ENCODE measurements at places on chromosomes 1 and 21.

DNA sequence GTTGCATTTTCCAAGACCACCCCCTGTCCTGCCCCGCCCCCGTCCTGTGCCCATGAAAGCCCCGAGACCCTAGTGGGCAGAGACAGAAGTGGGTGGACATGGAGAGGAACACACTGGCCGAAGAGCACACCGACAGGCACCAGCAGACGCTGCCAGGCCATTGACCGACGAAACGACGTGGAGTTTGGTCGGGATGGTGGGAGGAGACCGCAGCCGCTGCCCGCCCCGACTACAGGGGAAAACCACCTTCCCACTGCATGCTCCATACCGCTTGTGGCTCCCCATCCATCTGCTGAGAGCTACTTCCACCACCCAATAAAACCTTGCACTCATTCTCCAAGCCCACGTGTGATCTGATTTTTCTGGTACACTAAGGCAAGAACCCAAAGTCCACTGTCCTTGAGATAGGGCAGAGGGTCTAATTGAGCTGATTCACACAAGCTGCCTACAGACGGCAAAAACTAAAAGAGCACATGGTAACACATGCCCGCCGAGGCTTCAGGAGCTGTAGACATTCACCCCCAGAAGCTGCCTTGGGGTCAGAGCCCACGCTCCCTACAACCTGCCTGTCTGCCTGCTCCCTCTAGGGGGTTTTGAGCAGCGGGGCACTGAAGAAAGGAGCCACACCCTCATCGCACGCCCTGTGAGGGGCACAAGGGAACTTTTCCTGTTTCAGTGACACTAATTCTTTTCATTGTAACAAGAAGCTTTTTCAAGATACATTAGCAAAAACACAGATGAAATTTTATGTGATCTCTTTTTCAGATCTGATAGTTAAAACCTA lies 81.2 kb upstream of the RAB3GAP2 start:
- DNase-seq, result no peak

DNA sequence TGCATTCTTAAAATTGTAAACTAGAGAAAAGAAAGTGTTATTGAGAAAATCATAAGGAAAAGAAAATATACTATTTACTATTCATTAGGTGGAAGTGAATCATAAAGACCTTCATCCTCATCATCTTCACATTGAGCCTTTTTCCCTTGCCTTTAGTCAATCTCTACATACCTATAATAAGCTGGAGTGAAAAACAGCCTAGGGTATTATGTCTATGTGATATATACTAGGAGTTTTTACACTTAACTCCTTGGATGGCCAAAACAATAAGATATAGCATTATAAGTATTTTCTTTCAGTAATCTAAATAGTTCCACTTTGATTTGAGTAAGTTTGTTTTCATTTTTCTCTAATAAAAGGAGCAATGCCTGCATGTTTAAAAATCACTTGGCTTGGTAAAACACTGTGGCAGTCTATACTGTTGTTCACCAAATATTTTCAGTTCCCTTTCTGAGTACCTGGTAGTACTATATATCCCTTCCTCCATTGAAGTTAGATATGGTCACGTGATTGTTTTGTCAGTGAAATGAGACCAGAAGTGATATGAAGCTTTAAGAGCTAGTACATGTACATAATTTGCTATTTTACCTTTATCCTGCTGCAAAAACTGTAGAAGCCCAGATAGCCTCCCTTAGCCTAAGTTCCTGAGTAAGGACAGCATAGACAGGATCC lies 78.3 kb downstream of the CLEC20A start:
- DNase-seq, result no peak

- DNase-seq, result no peak
These were observed 196.7 kb downstream of the LRRC40 start for GRCh38 chr1:70008660-70009059.

- DNase-seq, result no peak
These were observed 33.0 kb upstream of the ID3 start for GRCh38 chr1:23592209-23592892.

- no peak for DNase-seq
These were observed 183.5 kb upstream of the DPYD start for GRCh38 chr1:98104289-98104688.

DNA sequence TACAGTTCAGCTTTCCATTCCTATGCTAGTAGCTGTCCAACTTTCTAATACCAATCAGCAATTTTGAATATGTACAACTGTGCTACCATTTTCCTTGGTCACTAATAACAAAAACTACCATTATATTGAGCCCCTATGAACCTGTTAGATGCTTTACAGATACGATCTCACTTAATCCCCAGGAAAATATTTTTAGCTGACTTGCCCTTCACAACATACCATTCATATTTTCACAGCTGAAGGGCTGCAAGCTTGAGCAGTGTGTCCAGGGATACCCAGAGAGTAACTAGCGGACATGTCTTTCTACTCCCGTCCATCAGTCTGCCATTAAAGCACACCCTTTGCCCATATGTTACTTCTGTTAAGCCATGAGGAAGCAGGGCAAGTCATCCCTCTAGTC lies 140.5 kb downstream of the SPATA46 start:
- no peak for DNase-seq

DNA sequence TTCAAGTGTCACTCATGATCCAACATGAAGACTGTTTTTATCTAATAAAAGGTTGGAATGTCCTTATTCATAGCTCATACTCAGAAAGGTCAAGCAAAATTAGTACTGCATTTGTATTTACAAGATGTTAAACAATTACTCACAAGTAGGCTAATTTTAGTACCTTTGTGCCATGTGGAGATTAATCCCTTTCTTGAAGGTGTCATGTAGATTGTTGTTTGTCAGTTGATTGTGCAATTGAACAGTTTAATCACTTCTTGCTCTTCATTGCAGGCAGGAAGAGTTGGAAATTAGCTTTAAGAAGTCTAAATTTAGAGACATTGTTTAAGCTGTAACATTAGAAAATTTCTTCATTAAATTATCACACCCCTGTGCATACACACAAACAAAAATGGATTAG lies 847.1 kb downstream of the KCNT2 start:
- DNase-seq, result no peak

DNA sequence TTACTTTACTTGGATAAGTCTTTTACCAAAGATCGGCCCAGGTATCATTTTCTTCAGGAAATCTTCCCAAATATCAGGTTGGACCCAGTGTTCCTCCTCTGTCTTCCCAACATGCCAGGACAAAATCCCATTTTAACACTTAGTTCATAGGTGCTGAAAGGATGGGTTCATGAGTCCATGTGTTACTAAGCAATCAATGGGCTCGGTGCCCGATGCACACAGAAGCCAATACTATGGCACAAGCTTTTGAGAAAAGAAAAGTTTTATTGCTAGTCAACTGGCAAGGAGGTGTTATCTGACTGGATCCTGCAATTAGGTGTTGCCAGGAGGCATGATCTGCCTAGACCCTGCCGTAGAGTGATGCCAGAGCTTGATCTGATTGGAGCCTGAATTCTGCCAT lies 133.3 kb upstream of the SLC44A3 start:
- DNase-seq, result no peak

DNA sequence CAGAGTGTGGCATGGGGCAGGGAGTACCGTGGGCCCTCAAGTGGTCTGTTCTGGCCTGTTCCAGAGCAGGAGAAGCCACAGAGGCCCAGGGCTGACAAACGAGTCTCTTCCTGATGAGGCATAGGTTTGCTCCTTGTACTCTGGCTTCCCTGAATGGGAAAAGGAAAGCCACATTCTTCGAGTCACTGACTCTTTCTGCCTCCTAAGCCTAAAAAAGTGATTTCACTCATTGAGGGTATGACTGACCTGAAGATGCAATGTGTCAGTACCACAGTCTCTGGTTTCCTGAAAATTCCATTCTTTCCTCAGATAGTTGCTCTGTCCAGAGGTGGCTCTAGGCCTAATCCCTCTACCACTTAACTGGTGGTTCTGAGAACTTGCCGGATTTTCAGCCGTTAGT lies 92.3 kb downstream of the KCNN3 start:
- DNase-seq, result no peak

- DNase-seq, result no peak
These were observed 350.6 kb upstream of the RUNX1 start for GRCh38 chr21:35399706-35400105.

DNA sequence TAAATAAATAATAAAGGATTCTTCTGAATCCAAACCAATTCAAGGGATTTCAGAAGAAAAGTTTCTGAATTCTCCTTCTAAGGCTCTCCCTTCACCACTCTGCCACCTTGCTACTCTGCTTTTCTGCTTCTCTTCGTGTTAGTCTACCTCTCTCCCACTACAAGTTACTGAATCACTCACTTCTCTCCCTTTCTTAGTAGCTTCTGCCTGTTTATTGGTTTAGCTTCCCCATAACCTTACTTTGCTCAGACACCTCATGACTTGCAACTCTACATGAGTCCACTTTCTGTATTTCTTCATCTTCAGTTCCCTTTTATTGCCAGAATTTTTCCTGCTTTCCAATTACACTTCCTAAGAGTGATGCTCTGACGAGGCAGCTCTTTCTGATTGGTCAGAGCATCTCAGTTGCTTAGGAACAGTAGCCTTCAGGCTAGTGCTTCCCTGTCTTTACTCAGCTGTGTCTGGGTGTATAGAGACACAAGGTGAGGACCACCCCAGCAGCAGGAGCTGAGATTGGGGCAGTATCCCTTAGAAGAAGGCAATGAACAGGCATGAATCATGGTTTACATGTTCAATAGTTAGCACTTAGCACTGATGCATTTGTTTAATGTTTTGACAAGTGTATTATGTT lies 144.6 kb downstream of the SLC30A10 start:
- no peak for DNase-seq

- DNase-seq, result no peak
These were observed 1386.0 kb upstream of the ADGRL4 start for GRCh38 chr1:80392529-80392928.

DNA sequence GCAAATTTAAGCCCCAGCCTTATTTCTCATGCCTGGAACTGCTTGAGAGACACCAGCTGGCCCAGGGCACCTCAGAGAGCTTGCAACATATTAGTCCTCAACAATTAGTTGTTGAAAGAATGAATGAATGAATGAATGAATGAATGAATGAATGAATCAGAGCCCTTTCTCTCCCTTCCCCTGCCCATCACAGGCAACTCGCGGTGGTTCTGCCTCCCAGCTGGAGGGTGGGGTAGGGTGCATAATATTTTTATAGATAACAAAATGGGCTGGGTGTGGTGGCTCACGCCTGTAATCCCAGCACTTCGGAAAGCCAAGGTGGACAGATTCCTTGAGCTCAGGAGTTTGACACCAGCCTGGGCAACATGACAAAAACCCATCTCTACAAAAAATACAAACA lies 110.1 kb downstream of the CCDC185 start:
- DNase-seq, result no peak

DNA sequence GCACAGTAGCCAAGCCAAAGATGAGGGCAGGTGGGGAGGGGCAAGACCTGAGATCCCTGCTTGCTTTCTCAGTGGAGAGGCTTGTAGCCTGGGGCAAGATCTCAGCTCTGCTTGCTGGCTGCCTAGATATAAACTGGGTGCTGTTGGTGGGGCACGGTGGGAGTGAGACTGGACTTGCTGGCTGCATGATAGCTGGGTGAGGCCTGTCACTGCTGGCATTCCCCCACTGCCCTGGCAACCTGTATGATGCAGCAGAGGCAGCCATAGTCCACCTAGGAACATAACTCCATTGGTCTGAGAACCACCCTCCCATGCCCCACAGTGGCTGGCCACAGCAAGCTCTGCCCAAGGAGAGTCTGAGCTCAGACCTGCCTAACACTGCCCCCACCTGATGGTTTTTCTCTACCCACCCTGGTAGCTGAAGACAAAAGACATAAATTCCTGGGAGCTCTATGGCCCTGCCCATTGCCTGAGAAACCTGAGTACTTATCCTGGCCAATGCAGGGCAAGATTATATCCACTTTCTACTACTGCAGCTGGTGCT lies 261.9 kb upstream of the DEPDC1 start:
- DNase-seq, result no peak

- no peak for DNase-seq
These were observed 169.8 kb downstream of the CYYR1 start for GRCh38 chr21:26403321-26403720.

DNA sequence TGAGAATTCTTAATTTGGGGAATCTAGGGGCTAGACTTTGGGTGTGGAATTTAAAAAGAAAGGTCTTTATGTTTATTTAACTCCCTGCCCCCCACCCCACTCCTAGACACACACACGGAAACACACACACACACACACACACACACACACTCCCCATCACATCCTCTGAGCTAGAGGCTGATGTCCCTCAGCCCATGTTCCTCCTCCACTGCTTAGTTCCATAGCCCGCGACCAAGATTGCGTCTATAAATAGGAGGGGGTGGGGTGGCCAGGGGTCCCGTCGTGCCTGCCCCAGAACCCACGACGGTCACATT lies 655 bp upstream of the KIRREL1 start:
- no peak for DNase-seq

DNA sequence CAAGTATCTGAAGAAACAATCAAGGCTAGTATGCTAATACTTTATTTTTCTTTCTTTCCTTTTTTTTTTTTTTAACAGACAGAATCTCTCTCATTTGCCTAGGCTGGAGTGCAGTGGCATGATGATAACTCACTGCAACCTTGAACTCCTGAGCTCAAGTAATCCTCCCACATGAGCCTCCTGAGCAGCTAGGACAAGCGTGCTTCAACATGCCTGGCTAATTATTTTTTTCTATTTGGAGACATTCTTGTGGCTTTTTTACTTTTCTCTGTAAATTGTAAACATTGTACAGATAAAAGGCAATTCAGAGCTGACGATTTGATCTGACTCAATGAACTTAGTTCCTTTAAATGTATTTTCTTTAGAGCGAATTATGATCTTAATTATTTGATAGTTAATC lies 41.4 kb downstream of the CCDC18 start:
- no peak for DNase-seq

DNA sequence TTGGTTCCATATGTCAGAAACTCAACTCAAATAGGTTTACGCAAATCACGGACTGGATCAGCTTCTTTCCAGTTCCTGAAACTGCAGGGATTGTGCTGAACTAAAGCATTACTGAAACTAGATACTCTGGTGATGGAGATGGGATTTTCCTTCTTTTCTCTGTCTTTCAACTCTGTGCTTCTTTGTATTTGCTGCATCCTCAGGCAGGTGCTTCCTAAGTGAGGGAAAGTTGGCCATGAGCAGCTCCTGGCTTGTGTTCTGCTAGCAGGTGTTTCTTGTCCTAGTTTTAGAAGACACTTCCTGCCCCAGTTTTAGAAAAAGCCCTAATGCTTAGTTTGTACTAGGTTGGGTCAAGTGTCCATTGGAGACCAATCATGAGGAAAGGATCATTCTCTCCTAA lies 86.7 kb upstream of the USP24 start:
- DNase-seq, result no peak

DNA sequence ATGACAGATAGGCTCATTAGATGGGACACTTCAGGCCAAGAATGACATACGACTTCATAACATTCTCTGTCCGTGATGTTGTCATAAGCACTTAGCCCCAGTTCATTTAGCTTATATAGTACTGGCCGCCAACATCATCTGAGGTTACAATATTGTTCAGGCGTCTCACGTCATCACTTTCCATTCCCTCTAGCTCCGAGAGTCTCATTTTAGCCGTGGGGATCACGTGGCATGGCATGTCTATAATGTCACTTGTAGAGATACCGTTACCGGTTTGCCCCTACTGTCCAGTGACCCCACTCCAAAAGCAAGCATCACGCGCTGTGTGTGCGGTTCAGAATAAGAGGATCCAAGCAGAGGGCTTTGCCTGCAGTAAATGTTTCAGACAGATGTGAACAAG lies 34.6 kb upstream of the HEATR1 start:
- no peak for DNase-seq
